ENCODE measurements at places on chromosomes 1 and 21.

GRCh38 chr1:225697428-225697827 lies 44.5 kb upstream of the ENAH start:
- DNase-seq, result no peak

GRCh38 chr1:183239793-183240525 lies 53.9 kb downstream of the LAMC2 start:
- no peak for DNase-seq

DNA sequence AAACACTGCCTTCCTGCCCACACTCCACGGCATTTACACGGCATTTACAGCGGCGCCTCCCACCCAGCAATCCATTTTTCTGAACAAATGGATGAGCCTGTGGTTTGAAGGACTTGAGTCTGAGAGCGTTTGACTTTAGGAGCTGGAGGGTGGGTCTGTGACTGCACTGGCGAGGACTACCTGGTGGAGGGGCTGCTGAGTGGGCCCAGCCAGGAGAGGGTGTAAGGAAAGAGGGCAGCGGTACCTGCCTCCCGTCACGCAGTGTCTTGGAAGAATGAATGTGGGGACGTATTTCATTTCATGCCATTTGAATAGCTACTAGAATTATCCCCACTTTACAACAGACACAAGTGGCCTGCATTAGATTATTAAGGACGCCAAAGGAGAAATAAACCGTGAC lies 62.9 kb downstream of the B3GALT5 start:
- no peak for DNase-seq

GRCh38 chr1:38852780-38853179 lies 6.8 kb downstream of the RRAGC start:
- no peak for DNase-seq

GRCh38 chr1:115596080-115596780 lies 45.5 kb upstream of the VANGL1 start:
- DNase-seq, result no peak

GRCh38 chr1:36109041-36109679 lies 15.9 kb downstream of the COL8A2 start:
- DNase-seq, result peak; percentile 24

GRCh38 chr1:91501523-91501851 lies 836 bp downstream of the CDC7 start:
- no peak for DNase-seq

DNA sequence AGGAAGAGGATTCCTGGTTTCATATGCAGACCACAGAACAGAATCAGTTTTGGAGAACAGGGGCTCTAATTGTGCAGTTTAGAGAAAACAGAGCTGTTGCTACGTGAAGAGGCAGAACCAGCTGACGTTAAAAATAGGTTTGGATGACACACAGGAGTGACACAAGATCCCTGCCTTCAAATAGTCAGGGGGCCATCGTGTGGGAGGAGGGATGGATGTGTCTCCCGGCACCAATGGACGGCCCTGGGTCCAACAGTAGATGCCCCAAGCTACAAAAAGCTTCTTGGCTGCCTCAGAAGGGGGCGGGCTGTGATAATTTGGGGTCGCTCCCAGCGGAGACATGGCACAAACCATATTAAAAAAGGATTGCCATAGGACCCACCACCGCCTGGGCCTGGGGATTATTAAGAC lies 87.8 kb downstream of the MRPL37 start:
- DNase-seq, result no peak

GRCh38 chr1:5938101-5938646 lies 54.1 kb downstream of the NPHP4 start:
- DNase-seq, result no peak

DNA sequence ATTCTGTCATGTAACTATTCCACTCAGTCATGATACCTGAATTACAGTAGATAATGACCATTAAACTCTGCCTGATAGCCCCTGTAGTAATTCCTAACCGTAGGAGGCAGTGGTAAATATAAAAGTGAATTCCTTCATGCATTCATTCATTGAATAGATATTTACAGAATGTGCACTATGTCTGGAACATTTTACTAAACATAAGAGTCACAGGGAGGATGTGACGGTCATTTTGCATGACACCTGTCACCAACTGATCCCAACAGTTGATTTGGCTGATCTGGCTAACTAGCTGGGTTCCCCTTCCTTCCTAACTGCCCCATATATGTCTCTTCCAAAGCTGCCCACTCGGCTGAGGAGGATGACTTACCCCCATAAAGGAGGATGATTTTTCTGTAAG lies 2.2 kb upstream of the RNPC3 start:
- DNase-seq, result no peak

GRCh38 chr1:38134294-38134755 lies 87.7 kb upstream of the POU3F1 start:
- no peak for DNase-seq

- no peak for DNase-seq
Observed at GRCh38 chr1:227899141-227899819, 48.5 kb downstream of the WNT9A start.

DNA sequence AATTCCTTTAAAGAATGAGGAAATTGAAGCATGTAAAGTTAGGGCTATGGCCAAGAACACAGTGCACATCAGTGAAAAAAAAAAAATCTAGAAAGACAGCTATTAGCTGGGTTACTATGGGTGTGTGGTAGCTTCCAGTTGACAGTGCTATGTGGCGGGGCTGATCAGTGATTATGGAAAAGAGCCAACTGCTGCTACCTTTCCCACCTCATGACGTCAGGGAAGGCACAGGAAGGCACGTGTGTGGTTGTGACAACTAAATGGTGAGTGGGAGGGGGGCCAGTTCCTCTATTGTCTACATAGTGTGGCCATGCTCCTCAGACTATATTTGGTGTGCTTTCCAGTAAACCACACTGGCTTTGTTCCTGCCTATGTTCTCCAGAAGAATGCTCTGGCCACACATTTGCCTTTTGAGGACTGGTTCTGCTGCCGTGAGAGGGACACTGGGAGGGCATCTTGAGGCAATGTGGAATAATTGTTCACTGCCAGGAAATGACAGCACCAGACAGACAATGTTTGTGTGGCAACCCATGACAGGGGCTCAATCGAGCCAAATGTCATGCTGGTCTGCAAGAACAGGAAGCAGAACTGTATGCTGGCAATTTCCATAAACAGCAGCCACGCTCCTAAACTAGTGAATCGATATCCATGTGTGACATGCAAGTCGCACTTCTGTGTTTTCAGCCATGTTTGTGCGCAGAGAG lies 3.0 kb upstream of the SDE2 start:
- peak; percentile 60 for DNase-seq

- DNase-seq, result no peak
Observed at GRCh38 chr1:240126821-240127220, 35.1 kb downstream of the FMN2 start.

GRCh38 chr1:193846411-193846810 lies 660.0 kb upstream of the B3GALT2 start:
- DNase-seq, result no peak

GRCh38 chr1:180092931-180093650 lies 61.6 kb upstream of the QSOX1 start:
- DNase-seq, result no peak

GRCh38 chr1:15850471-15851001 lies 3.0 kb downstream of the SPEN start:
- no peak for DNase-seq

DNA sequence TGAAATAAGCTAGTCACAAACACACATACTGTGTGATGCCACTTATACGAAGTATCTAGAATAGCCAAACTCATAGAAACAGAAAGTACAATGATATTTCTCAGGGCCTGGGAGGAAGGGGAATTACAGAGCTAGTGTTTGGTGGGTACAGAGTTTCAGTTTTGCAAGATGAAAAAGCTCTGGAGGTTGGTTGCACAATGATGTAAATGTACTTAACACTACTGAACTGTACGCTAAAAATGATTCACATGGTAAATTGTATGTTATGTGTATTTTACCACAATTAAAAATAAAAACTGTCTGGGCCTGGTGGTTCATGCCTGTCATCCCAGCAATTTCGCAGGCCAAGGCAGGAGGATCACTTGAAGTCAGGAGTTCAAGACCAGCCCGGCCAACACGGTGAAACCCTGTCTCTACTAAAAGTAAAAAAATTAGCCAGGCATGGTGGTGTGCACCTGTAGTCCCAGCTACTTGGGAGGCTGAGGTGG lies 15.3 kb upstream of the FHAD1 start:
- DNase-seq, result no peak

- no peak for DNase-seq
Observed at GRCh38 chr21:16040601-16041000, 310.8 kb downstream of the USP25 start.

DNA sequence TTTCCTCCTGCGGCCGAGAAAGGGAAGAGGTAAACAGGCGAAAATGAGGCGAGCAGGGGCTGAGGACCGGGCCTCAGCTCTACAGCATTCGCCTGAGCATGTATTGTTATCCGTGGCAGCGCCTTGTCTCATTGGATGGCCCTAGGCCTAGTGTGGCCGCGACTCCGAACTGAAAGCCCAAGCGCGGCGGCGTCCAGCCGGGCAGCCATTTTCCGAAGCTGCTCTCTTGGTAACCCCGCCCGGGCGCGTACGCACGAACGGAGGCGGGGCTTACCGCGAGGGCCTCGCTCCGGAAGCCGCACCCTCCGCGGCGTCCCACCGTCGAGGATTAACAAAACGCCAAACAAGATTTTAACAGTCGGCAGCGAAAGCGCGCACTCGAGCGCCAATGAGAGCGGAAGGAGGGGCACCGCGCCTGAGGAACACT lies 797 bp upstream of the USP1 start:
- peak; percentile 92 for DNase-seq

GRCh38 chr1:198232378-198232777 lies 75.6 kb downstream of the NEK7 start:
- DNase-seq, result no peak

DNA sequence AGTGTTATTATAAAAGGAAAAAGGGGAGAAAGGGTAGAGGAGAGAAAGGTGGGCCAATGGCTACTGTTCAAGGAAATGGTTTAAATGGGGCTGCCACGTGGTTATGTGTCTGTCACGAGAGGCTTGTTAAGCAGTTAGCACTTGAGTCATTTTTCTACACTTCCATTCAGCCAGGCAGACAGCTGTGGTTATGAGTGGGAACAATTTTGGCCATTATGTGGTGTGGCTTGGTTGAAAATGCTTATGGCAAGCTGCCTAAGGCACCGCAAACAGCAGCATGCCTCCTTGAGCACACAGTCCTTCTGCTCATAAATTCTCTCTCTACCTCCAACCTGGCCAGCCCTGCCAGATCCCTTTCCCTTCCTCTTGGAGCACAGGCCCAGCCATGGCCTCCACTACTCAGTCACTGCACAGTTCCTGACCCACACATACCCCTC lies 3.2 kb upstream of the SRM start:
- DNase-seq, result no peak

- DNase-seq, result no peak
Observed at GRCh38 chr1:115302390-115302961, 35.6 kb downstream of the NGF start.

DNA sequence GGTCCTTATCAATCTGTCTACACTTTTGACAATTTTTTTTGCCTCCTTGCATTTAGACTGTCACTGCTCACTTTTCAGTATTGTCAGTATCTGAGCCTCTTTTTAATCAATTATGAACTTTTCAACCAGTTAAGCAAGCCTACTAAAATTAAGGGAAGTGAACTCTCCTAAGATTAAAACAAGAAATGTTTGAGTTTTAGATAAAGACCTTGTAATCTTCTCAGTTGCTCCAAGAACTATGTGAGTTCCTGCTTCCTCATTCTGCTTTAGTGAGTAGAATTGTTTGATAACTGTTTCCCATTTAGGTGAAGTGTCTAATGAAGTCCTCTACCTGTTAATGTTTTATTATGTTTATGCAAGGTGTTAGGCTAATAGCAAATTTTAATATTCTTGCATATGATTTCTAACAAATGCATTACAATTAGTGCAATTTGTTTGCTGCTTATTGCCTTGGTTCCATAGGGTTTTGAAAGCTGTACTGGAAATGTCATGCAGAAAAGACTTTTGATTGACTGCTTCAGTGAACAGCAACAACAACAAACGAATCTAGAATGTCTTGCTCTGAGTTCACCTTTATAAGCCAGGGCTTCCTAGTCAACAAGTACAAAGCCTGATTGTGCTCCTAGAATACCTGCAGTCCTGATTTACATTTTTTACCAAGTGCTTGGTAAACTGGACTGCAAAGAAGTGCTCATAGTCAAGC lies 40.9 kb downstream of the PLA2G4A start:
- no peak for DNase-seq

- no peak for DNase-seq
Observed at GRCh38 chr1:183443466-183443865, 25.3 kb upstream of the NMNAT2 start.
